ENCODE measurements at places on chromosomes 5 and 9.

DNA sequence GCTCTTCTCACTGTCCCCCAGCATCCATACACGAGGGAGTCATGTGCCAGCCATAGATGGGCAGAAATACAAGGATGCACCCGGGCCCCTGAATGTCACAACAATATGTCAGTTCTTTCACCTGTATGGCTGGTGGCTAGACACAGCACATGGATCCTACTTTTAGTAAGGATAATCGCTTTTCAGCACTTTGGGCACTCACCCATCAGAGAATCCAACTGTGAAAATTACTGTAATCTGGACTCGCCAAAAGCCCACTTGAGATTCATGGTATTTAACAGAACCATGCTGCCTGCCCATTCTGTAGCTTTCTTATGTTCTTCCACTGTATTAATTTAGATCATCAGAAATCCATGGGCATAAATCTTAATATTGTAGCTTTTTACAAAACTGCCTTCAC is 124.8 kb downstream of the FRMD3 start:
- DNase-seq, result no peak

DNA sequence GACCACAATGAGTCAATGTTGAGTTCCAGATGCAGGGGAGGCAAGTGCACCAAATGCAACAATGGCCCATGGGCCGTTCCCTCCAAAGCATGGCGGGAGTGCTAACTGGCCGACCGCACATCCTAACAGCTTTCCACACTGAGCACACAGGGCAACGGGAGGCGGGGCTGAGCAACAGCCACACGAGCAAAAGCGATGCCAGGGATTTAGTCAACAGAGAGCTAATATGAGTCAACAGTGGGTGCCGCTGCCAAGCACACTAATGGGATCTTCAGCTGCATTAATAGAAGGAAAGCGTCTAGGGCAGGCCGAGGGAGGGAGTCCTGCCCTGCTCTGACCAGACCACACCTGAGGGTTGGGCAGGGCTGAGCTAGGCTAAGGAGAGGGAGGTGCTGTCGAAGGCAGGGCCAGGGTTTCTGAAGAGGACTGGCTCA is 4.6 kb downstream of the EPB41L4B start:
- DNase-seq, result no peak

GRCh38 chr9:121573717-121574485 is 74.3 kb upstream of the GGTA1 start:
- no peak for DNase-seq

GRCh38 chr5:8865686-8866374 is 680.0 kb downstream of the SEMA5A start:
- DNase-seq, result no peak

DNA sequence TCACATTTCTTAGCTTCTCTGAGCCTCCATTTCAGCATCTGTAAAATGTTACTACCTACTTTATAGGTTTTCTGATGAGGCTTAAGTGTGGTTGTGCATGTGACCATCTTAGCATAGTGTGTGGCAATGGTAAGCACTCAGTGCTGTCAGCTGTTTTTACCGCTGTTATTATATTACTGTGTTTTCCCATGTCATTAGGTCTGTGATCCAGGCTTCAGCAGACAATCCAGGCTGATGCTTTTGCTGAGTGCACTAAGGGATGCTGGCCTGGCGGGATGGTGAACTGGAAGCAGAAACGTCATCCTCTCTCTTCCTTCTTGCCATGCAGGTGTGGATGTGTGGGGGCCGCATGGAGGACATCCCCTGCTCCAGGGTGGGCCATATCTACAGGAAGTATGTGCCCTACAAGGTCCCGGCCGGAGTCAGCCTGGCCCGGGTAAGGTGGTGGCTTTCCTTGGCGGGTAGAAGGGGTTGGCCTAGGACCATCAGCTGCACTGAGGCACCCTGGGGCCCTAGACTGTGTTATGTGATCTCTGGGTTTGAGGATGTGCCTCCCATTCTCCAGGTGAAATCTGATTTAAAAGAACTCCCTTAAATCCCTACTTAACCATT is 41.9 kb upstream of the SAP30L start:
- DNase-seq, result no peak

- no peak for DNase-seq
Observed at GRCh38 chr5:131019601-131020315, 145.3 kb downstream of the HINT1 start.

Measured in stimulated activated CD4-positive, alpha-beta T cell treated with anti-CD3 and anti-CD28 coated beads, Interleukin-1b, Interleukin-23, amount 100 ng/mL, for 48 hours (primary cell).